Activated CD4-positive, CD25-positive, alpha-beta regulatory T cell (primary cell): ENCODE measurements at places on chromosomes 16 and 17.

DNA sequence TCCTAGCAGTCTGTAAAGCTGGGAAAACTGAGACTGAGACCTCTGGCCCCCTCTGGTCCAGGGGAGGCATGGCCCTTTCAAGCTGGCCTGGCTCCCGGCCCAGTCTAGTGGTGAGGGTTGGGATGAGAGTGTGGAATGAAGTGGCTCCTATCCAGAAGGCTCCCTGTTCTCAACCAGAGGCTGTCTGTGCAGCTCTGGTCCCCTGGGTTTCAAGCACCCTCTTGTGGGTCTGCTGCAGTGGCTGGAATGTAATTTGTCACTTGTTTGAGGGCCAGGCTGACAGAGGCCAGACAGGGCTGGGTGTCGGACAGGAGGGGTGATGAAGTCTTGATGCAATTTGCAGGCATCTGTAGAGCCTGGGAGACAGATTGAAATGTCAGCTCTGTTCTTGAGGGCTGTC lies 22.1 kb upstream of the PHF12 start:
- no peak for DNase-seq

DNA sequence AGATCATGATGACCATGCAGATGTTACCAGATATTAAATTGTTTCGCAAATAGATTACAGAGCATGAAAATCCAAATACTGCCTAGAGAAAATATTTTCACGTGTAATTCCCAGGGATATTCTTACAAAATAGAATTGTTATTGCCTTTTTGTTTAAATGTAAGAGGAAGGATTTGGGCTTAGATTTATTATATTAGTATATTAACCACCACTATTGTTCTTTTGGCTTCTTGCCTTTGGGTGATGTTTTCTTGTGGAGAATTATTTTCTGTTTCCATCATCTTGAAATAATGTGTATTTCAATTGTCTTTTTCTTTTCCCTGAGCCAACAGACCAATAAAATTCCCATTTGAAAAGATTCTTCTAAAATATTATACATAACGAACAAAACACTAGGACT lies 109.7 kb upstream of the NUDT7 start:
- no peak for DNase-seq

GRCh38 chr16:48611329-48612137 lies 1.6 kb upstream of the N4BP1 start:
- DNase-seq, result no peak

GRCh38 chr17:48037036-48037837 lies at the start of gene COPZ2:
COPZ2 (minus strand) TSS chr17:48037797; CDS start chr17:48037777, 20 bp downstream.
- DNase-seq, result peak; percentile 38

DNA sequence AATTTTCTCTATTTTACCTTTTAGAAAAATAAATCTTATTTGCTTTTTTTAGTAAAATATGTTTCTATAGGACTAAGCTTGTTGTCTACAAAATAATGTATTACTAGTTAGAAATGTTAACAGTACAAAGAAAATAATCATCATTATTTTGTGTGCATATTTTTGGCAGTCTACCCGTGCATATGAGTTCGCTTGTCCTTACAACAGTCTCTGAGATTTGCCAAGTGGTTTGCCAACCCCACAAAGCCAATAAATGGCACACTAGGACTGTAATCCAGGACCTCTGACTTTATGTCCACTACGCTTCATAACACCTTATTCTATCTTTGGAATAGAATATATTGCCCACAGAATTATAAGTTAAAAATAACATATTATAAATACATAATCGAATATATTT lies 152.0 kb downstream of the KCNJ2 start:
- DNase-seq, result no peak

DNA sequence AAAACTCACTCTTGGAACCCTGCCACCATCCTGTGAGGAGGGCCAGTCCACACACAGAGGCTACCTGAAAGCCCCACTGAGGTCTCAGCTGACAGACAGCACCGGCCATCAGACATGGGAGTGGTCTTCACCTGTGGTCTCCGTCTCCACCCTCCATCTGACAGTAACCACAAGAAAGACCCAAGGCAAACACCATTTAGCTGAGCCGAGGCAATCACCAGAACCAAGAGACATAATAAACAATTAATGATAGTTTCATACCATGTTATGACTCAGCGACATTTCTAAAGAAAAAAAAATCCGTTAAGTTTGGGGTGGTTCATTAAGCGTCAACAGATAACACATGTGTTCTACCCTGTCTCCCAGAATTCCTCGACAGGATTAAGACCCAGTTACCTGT lies 6.1 kb upstream of the EVPLL start:
- no peak for DNase-seq

DNA sequence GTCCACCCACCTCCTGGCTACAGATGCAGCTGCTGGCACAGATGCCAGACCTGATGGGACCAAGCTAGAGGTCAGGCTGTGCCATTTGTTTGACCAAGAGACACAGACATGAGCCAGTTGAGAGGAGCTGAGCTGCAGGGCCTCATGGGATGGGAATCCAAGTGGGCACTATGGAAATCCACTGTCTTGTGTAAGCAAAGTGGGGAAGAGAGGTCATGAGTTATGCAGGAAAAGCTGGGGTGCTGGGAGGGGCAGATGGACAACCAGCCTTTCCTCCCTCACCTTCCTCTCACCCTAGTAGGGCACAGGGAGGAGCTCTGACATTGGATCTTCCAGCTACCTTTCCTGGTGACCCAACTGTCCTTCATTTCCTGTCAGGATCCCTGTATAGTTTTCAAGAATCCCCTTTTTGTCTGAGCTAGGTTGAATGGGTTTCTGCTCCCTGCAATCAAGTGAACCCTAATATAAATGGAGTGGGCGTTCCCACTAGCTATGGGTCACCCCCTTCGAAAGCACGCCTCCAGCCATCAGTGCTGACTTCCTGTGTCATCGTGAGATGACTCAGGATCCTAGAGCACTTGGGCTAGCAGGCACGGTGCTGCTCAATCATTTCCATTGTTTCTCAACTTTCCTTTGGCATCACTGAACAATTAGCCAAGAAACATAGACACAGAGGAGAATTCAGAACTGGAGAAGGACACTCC lies 13.6 kb downstream of the ATPAF2 start:
- no peak for DNase-seq
